ENCODE measurements at places on chromosomes 1 and 21. TPM values are rescaled to one million over a fixed set of nuclear protein-coding genes. Genes with fewer than 3 reads are reported as not detected.

The CENPF gene
- 1.4 TPM for total RNA-seq

The CBR3 gene
- 2.1 TPM for total RNA-seq

GRCh38 chr1:226798427-226799411 lies 59.6 kb upstream of the ITPKB start:
- no peak for DNase-seq

- DNase-seq: no peak
Measured at GRCh38 chr21:36079671-36080070, 9.8 kb downstream of the CBR1 start.

GRCh38 chr1:178119628-178120027 lies 25.7 kb downstream of the RASAL2 start:
- DNase-seq: no peak

GRCh38 chr1:175073061-175073460 lies 5.4 kb downstream of the TNN start:
- DNase-seq: no peak

- no peak for DNase-seq
Measured at GRCh38 chr1:180851995-180852887, 60.5 kb upstream of the KIAA1614 start.

DNA sequence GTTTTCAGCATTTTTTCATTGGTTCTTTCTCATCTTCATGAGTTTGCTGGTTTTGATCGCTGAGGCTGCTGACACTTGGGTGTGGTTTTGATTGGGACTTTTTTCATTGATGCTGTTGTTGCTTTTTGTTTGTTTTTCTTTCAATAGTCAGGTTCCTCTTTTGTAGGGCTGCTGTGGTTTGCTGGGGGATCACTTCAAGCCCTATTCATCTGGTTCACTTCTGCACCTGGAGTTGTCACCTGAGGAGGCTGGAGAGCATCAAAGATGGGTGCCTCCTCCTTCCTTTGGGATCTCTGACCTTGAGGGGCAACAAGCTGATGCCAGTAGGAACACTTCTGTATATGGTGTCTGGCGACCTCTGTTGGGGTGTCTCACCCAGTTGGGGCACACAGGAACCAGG lies 1279.9 kb upstream of the TMPRSS15 start:
- no peak for DNase-seq

DNA sequence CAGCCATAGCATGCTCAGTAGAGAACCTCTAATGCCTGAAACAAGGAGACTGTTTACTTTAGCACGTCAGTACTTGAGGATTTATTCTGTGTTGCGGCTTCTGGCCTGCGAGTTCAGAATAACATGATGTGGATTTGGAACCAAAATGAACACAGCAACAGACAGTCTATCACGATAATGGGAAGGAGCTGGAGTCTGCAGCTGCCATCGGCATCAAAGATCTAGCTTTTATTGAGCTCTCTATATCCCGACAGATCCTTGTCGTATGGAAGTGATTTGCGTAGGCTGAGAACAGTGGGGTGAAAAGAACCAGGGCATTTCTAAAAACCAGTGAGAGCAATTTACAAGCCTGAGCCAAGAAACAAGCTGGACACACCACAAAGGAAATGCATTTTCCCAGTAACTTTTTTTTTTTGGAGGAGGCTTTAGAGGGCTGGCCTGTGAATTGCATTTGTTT lies 294.2 kb downstream of the KIF26B start:
- DNase-seq: no peak

GRCh38 chr1:44377925-44378784 lies 23.1 kb upstream of the ERI3 start:
- no peak for DNase-seq

DNA sequence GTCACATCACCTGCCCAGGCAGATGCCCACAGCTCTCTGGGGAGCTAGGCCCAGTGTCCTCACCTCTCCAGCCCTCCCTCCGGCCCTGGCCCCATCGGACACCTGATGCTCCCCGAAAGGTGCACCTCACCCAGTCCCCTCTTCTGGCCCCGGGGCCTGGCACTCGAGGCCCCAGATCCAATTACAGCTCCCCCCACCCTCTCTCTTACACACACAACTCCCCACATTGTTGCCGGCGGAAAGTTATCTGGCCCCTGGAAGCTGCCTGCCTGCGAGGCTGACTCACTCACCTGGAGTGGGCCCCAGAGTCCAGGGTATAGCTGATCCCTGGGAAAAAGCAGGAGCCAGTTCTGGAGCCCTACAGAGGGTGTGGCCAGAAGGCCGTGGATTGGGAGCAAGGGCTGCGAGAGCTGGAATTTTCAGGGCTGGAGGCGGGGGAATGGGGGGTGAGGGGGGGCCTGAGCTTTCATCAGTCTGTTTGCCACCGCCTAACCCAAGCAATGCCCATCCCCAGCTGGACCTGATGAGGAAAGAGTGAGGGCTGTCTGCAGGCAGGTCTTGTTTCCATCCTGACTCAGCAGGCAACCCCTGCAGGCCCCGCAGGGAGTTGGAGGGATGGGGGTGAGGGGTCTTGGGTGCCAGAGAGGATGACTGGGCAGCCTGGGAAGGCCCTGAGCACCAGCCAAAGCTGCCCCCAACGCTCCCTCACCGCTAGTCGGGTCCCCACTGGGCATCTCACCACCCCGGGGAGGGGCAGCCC lies 948 bp downstream of the FBXO2 start:
- DNase-seq: no peak

- no peak for DNase-seq
Measured at GRCh38 chr1:53391296-53391695, 63.4 kb upstream of the LRP8 start.

Measured in Right ventricle myocardium superior (tissue), 1 donor.